ENCODE measurements at places on chromosomes 1 and 21. TPM values are rescaled to one million over a fixed set of nuclear protein-coding genes. Genes with fewer than 3 reads are reported as not detected.
A peak's percentile ranks its signal among the peaks of the same experiment; 100 is the strongest.

DNA sequence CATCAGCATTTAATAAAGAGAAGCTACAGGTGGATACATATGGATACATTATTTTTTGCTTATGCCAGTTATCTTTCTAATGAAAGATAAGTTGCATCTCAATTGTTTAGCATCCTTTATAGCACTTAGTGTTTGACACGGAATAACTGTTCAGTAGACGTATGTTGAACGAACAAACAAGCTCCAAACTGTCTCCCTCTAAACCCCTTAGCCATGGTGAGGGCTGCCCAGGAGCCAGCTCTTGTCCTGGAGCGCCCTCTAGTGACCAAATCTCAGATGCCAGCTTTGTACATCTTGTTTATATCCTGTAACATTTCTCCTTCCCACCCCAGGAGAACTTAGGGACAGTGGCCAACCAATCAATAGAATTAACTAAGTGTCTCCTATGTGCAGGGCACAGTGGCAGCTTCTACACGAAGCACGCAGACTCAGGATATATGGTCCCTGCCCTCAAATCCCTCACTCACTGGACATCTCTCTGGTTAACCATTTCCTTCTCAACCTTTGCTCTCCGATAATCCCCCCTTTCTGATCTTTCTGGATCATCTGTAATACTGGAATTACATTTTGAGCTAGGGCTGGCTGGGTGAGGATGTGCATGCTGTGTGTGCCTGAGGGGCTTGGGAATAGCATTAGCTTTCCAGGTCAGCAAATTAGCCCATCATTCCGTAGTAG is 22.9 kb downstream of the KCNA10 start:
- no peaks in the 10 kb centered on the region for H3K4me1 ChIP-seq
- no peak overlapping the region for H3K4me3 ChIP-seq
- H3K27me3 ChIP-seq = no peaks in the 10 kb centered on the region
- H3K36me3 ChIP-seq = no peaks in the 10 kb centered on the region
- H3K27ac ChIP-seq = no peak overlapping the region

The STYXL2 gene
- not detected for total RNA-seq

GRCh38 chr21:38888991-38889561 is 83.3 kb downstream of the ETS2 start:
- DNase-seq = no peak
- no peaks in the 10 kb centered on the region for H3K36me3 ChIP-seq
- no peak overlapping the region for H3K27ac ChIP-seq
- no peaks in the 10 kb centered on the region for H3K4me1 ChIP-seq
- no peak overlapping the region for H3K4me3 ChIP-seq

The KRTAP10-7 gene
- total RNA-seq = not detected

DNA sequence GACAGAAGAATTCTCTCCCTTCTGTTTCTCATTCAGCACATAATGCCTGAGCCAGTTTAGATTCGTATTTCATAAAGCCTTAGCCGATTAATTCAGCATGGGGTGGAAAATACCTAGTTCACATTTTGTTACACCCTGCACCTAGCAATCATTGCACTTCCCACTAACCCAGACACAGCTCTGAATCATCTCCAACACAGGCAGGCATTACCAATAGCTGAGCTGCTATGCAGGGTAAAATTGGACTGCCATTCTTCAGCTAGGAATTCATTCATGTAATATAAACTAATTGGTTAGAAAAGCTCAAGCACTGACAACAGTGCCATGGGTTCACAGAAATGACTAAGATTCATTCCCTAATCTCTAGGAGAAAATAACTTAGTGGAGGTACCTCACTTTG is 26.9 kb upstream of the NKAIN1 start:
- peaks cover 87% of the 10 kb centered on the region for H3K36me3 ChIP-seq
- H3K4me3 ChIP-seq = no peak overlapping the region
- H3K27ac ChIP-seq = no peak overlapping the region
- DNase-seq = no peak
- no peaks in the 10 kb centered on the region for H3K27me3 ChIP-seq

The NTRK1 gene
- total RNA-seq = 4.7 TPM

- H3K4me1 ChIP-seq = peaks cover 21% of the 10 kb centered on the region
- H3K4me3 ChIP-seq = no peak overlapping the region
- no peaks in the 10 kb centered on the region for H3K36me3 ChIP-seq
- no peaks in the 10 kb centered on the region for H3K27me3 ChIP-seq
- DNase-seq = no peak
Observed at GRCh38 chr21:40067751-40068150, 200.5 kb downstream of the PCP4 start.

DNA sequence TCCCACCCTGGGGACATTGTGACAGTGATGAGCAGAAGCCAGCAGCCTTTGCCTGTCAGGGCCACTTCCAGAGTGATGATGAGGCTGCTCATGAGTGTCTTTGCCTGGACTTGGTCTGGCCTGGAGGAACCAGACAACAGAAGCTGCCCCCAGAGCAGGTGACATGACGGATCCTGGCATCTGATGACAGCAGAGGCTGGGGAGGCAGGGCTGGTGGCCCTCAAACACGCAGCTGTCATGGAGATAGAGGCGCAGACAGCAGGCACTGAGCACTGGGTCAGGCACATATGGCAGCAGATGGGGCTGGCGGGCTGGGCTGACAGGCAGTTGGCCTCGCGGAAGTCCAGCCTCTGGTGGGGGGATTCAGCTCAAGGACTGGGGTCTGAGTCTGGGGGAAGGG is 66.4 kb upstream of the STUM start:
- H3K4me3 ChIP-seq = no peak overlapping the region
- no peaks in the 10 kb centered on the region for H3K27me3 ChIP-seq
- no peak overlapping the region for H3K27ac ChIP-seq
- H3K4me1 ChIP-seq = no peaks in the 10 kb centered on the region

The B4GALT3 gene
- total RNA-seq = 19.3 TPM

DNA sequence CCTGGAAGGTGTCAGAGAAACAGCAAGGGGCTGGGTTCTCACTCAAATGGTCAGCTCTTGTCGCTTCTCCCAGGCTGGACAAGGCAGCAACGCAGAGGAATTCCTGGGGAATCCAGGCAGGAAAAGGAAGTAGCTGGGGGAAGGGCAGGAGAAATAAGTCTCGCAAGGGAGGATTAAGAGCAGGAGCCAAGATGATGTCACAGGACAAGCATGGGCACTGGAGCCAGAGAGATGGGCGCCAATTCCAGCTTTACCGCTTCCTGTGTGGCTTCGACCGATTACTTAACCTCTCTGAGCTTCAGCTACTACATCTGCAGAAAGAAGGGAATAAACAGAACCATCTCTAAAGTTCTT is 70.5 kb downstream of the SSBP3 start:
- H3K4me3 ChIP-seq = peak overlapping the region; percentile 28
- H3K27ac ChIP-seq = peak overlapping the region; percentile 87
- no peaks in the 10 kb centered on the region for H3K36me3 ChIP-seq
- H3K4me1 ChIP-seq = no peaks in the 10 kb centered on the region

DNA sequence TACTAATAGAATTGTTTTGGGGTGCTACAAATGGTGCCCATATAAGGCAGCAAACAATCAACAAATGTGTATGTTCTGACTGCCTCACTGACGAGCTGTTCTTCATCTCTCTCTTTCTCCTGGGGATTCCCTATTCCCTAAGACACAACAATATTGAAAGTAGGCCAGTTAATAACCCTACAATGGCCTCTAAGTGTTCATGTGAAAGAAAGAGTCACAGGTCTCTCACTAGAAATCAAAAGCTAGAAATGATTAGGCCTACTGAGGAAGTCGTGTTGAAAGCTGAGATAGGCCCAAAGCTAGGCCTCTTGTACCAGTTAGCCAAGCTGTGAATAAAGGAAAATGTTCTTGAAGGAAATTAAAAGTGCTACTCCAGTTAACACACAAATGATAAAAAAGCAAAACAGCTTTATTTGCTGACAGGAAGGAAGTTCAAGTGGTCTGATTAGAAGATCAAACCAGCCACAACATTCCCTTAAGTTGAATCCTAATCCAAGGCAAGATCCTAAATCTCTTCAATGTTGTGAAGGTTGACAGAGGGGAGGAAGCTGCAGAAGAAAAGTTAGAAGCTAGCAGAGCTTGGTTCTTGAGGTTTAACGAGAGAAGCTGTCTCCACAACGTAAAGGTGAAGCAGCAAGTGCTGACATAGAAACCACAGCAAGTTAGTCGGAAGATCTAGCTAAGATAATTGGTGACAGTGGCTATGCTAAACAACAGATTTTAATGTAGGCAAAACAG is 26.3 kb downstream of the ATP2B4 start:
- peak overlapping the region; percentile 88 for H3K27ac ChIP-seq
- H3K4me3 ChIP-seq = no peak overlapping the region
- H3K36me3 ChIP-seq = no peaks in the 10 kb centered on the region
- H3K27me3 ChIP-seq = no peaks in the 10 kb centered on the region
- H3K4me1 ChIP-seq = no peaks in the 10 kb centered on the region

DNA sequence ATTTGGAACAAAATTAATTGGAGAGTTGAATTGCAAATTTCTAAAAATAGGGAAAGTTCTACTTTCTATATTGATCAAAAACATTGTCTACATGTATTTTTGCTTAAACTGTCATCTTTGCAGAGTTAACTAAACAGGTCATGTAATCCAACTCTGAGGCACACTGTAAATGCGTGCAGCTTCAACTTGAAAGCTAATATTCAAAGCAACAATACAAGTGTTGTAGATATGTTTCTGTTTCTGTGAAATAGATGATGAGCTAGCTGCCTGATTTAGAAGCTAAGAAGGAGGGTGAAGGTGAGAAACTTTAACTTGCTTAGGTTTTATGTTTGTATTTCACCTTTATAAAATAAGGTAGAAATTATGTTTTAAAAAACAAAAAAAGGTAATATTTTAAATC is 77.2 kb downstream of the IVNS1ABP start:
- H3K27me3 ChIP-seq = no peaks in the 10 kb centered on the region
- DNase-seq = no peak
- no peak overlapping the region for H3K27ac ChIP-seq
- H3K4me3 ChIP-seq = no peak overlapping the region
- no peaks in the 10 kb centered on the region for H3K36me3 ChIP-seq

All from sigmoid colon (tissue), 7 donors.